Left renal pelvis (tissue), 4 donors: ENCODE measurements at places on chromosomes 2 and 18.

DNA sequence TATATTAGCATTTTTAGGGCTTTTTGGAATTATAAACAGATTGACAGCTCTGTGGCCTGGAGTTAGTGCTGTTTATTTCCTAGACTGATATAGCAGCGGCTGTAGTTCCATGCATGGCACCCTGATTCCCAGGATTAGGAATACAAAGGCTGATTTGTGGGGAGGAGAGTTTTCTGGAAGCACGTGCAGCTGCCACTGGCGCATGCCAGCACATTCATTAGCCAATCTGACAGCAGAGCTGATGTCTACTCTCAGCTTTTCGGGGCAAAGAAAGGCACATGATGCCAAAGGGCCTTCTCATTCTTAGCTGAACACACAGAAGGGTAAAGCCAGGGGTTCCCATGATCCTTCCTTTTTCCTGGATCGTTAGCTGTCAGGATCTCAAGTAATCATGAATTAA lies 45.7 kb upstream of the RAPH1 start:
- no peak for DNase-seq

DNA sequence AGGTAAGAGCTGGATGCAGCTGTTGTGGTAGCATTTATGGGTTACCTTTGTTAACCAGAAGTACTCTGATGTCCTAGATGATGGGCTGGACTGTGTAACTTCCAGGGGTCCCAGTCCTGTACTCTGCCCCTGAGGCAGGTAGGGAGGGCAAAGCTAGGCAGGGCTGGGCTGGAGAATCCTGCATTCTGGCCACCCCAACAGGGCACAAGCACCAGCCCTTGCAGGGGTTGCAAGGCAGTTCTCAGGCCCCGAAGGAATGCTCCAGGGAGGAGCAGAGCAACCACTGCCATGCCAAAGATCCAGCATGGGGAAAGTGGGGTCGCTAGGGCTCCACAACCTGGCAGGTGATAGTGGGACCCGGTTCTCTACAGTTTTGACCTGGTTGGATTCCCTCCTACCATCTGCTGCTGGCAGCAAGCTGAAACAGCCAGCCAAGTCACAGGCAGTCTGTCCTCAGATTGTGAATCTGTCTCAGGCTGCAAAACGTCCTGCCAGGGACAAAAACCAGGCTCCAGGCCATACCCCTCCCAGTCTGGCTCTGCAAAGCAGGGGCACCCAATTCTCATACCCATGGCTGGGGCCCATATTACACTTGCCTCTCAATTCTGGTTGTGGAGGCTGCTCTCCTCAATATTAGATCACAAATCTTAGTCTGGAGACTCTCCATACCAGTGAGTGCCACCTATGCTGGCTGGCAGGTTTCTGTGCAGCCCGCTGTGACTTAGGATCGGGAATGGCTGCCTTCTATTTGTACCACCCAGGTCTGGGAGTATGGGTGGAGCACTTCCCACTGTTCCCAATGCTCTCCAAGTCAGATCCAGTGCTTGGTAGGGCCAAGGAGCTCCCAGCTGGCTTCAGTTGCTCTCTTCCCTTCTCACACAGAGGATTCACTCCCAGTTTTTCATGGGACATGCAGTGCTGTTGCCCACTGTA lies 61.1 kb downstream of the SMCHD1 start:
- DNase-seq = no peak

DNA sequence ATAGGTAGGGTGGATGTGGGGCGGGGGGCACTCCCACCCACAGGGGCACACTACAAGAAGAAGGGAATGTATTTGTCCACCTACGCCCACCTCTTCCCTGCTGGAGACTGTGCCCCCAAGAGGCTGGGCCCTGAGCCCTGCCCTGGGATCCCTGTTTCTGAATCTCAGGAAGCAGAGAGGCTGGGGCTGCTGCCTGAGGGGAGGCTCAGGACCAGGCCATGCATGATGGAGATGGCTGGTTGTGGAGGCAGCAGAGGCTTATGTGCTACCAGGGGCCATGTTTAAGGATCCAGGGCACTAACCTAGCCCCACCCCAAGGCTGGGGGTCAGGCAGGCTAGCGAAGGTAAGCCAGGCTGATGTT lies 81.1 kb upstream of the OTOF start:
- DNase-seq = no peak

DNA sequence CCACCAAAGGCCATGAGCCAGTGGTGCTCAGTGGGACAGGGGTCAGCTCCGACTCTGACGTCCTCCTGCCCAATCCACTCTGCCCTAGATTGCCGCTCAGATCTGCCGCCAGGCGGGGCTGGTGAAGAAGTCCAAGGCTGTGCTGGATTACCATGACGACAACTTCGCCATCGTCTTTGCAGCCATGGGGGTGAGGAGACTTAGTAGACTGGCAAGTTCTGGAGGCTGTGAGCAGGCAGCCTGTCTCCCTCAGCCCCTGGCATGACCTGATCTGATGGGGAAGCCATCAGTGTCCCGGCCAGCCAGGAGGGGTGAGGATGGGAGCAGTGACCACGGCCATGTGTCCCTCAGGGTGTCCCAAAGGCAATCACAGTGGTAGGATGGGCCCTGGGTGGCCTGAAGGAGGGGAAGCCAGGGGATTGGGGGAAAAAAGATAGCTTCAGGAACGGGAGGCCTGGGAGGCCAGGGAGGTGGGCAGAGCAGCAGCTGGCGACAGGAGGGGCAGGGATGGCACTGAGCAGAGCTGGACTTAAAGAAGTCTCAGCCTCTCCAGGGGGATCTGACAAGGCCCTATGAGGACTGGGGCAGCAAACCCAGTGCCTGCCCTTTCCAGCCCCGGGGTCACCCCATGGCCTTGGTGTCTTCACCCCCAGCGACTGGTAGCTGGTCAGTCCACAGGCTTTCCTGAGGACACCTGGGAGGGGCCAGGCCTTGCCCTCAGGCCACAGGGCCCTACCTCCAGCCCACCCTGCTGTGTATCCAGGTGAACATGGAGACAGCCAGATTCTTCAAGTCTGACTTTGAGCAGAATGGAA lies 17.4 kb upstream of the ANKRD53 start:
- no peak for DNase-seq

DNA sequence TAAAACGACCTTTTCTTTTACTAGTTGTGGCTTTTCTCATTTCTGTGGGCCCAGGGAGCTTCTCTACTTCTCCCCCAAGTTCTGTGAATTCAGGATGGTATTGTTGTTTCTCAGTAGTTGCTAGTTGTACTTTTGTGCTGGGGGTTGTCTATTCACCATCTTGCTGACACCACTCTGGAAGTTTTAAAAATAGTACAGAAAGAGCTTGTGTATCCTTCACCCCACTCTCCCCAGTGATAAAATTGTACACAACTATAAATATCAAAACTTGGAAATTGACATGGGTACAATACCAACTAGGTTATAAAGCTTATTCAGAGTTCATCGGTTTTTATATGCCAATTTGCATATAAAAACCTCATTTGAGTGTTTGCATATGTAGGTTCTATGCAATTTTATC lies 45.3 kb upstream of the REEP1 start:
- DNase-seq = no peak

GRCh38 chr2:120883607-120884440 lies 148.2 kb downstream of the GLI2 start:
- DNase-seq = no peak

GRCh38 chr2:58107803-58108710 lies 61.5 kb downstream of the VRK2 start:
- no peak for DNase-seq

GRCh38 chr2:72847534-72848315 lies 21.9 kb upstream of the EXOC6B start:
- DNase-seq = no peak

GRCh38 chr2:10083692-10084211 lies 3.5 kb upstream of the CYS1 start:
- DNase-seq = no peak

- no peak for DNase-seq
Measured at GRCh38 chr2:18319987-18320386, 240.5 kb downstream of the RDH14 start.

DNA sequence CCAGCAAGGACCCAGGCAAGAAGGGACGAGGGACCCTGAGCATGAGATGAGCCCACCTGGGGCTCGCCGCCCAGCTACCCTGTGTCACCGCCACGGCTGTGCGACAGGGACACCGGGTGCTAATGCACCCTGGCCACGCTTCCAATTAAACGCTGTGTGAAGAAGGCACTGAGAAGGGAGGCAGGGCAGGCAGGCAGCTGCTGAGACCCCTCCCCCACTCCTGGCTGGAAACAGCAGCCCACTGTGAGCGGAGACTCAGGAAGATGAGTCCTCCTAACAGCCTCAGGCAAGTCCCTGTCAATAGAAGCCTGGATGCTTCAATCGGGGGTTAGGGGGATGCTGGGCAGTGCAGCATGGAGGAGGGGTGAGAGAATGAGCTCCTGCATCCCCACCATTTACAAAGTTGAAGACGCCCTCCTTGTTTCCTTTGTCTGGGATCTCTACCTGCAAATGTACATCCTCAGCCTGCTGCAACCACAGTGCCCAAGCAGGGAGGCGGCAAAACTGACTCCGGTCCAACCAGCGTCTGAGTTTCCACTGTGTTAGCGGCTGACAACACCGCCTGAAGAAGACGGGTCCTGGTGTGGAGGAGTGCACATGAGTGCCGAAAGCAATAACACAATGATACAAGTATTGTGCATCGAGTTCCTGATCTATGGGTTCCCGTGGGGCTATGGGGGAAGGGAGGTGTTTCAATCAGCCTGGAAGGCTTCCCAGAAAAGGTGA lies 12.8 kb downstream of the TMEM163 start:
- no peak for DNase-seq

DNA sequence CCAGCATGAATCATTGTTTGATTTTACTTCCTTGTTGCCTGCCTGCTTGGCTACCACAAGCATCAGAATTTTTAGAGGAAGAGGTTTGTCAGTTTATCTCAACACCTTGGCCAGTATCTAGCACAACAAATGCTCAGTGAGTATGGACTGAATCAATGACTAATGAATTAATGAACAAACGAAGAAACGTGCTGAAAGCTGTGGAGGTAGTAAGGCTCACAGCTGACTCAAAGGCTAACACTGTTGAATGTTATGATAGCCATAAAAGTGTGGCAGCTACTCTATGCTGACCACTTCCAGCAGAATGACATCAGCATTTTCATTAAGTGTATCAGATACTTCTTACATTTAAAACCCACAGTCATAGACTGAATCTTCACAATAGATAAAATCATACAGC lies 543.4 kb downstream of the IRS1 start:
- DNase-seq = no peak

- no peak for DNase-seq
Measured at GRCh38 chr2:129502781-129503180, 476.7 kb upstream of the RAB6C start.

- no peak for DNase-seq
Measured at GRCh38 chr2:187527262-187527661, 27.0 kb downstream of the TFPI start.

DNA sequence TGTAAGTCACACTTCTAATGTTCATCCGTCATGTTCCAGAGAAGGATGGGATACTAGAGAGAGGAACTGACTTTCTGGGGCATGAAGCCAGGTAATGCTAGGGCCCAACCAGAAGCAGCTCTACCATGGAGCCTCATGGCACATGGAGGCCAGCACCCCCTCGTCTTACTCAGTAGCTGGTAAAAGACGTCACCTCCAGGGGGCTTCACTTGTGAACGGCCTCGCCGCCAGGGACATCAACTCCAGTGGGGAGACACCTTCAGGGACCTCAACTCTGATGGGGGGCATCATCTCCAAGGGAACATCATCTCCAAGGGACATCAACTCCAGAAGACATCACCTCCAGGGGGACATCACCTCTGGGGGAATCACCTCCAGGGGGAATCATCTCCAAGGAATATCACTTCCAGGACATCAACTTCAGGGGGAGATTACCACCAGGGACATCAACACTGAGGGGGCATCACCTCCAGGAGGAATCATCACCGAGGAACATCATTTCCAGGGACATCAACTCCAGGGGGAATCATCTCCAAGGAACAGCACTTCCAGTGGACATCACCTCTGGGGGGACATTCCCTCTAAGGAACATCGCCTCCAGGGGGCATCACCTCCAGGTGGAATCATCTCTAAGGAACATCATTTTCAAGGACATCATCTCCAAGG lies 168.4 kb downstream of the NDUFA10 start:
- no peak for DNase-seq

DNA sequence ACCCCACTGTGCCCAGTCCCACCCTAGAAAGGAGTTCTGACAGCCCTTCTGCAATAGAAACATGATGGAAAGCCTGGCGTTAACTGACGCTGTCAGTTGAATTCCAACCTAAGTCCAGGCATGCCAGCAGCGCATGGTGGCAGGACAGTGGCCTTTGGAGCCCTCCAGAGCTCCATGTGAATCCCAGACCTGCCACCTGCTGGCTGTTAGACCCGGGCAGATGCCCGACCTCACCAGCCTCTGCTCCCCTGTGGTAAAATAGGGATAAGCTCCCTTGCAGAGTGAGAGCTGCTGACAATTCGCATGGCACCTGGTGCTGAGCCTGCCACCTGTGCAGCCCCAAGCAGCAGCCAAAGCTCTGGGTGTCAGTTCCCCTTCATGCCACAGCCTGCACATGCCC lies 138.6 kb downstream of the LOXHD1 start:
- no peak for DNase-seq

DNA sequence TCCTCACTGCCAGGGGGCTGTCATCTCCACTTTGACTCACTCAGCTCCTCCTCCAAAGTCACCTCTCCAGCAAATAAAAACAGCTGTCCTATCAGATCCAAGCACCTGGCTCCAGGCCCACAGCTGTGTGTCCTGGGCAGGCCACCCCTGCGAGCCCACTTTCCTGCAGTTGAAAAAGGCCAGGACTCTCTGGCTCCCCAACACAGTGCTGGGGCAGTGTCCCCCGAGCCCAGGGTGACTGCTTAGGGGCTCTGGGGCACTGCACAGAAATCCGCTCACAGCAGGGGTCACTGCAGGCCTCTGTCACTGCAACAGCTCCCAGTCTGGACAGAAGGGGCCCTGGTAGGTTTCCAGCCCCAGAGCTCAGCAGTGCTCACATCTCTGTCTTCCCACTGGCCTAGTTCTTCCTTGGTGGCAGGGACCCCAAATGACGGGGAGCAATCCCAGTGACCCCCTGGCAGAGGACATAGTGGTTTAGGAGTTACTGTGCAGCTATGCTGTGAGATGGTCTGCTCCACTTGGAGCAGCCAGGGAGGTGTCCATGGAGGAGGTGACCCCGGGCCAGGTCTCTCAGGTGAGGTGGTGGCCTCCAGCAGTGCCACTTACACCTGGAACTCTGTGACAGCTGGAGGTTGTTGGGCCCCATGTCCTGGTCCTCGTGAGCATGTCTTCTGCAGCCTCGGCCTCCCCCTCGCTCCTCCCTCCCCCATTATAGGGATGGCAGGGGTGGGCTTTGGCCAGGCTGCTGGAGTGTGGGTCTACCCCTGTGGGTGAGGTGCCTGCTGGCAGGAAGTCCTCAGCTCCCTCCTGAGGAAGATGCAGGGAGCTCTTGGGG lies 35.5 kb downstream of the HS6ST1 start:
- DNase-seq = no peak

GRCh38 chr2:38713338-38713737 lies 37.8 kb downstream of the SRSF7 start:
- DNase-seq = no peak
